Stimulated activated CD4-positive, alpha-beta T cell treated with anti-CD3 and anti-CD28 coated beads, Interleukin-4, amount 100 ng/mL, for 24 hours (primary cell): ENCODE measurements at places on chromosomes 6 and 20.

GRCh38 chr6:150987855-150988464, 122.5 kb downstream of the MTHFD1L start:
- DNase-seq, result no peak

DNA sequence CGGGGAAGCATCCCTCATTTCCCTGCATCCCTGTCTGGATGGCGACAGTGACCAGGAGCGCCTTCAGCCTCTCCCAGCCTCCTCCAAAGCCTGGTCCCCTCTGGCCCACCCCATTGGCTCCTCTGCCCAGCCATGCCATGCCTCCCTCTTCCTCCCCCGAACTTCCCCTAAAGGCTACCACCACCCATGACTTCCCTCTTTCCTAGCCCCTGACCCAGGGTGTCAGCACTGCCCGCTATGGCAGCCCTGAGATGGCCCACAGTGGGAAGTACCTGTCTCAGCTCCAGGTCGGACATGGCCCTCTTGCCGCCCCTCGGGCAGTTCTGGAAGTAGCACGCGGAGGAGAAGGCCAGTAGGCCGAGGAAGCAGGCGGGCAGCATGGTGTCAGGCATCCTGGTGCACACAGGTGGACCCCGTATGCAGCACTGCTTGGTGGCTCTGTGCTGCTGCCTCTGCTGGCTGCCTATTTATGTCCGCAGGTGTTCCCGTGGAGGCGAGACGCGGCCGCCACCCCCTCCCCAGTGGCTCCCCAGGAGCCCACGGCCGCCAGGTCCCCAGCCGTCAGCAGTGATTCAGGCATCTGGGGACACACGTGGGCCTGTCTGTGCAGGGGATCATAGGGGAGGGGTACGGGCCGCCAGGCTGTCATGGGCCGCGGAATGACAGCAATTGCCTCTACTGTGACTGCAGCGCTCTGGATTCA, at the start of gene AVP:
AVP (minus strand) TSS at position 442 of the 703 bp plus-strand sequence; CDS start at position 392, 50 bp downstream.
- no peak for DNase-seq

DNA sequence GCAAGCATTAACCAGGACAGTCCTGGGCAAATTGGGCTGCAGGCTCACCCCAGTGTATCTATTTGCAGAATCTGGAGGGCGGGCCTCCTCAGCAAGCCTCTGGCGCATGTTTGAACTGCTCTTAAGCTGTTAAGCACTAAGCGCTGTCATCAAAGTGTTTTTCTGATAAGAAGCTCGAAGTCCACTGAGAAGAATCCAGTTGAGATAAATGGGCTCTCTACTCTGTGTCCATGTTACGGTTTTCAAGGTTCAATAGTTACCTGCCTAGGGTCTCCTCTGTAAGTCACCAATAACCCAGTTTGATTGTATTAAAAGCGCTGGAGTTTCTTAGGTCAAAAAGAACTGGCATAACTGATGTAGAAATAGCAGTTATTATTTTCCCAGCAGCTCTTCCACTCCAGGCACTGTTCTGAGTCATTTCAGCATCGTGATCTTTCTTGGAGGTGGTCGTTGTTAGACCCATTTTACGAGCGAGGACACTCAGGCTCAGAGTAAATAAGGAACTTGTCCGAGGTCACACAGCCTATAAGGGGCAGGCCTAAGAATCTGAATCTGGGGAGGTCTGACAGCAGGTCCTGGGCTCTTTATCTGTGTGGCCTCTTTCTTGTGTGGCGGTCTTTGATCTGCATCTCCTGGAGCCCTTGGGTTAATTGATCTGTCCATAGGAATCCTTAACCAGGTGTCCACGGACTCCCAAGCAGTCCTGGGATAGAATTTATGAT, 207.4 kb upstream of the ZNF217 start:
- DNase-seq, result no peak

GRCh38 chr6:162379757-162380409, 347.7 kb downstream of the PRKN start:
- no peak for DNase-seq

GRCh38 chr6:87798393-87799278, 96.6 kb upstream of the AKIRIN2 start:
- DNase-seq, result no peak

DNA sequence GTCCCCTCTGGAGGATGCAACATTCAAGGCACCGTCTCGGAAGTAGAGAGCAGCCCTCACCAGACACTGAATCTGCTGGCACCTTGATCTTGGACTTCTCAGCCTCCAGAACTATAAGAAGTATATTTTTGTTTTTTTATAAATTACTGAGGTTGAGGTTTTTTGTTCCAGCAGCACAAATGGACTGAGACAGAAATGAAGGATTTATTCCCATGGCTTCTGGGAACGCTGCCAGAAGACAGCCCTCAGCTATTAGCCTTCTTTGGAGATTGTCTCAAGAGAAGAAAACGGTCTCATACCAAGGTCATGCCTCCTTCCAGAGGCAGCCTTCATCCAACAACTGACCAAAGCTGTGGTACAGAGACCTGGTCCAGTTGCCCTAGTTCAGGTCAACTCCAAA, 85.4 kb downstream of the CHMP4B start:
- DNase-seq, result no peak

GRCh38 chr20:13554076-13554475, 84.7 kb downstream of the TASP1 start:
- DNase-seq, result no peak

- no peak for DNase-seq
These were observed 581.6 kb downstream of the HAO1 start for GRCh38 chr20:7358670-7359069.

- no peak for DNase-seq
These were observed 15.2 kb downstream of the DSE start for GRCh38 chr6:116385921-116386320.
